ENCODE measurements at places on chromosomes 2 and 18. TPM values are rescaled to one million over a fixed set of nuclear protein-coding genes. Genes with fewer than 3 reads are reported as not detected.

GRCh38 chr2:42135381-42136312, 33.5 kb upstream of the EML4 start:
- DNase-seq = no peak
- H3K4me1 ChIP-seq = peaks cover 45% of the 10 kb centered on the region
- no peaks in the 10 kb centered on the region for H3K36me3 ChIP-seq
- no peaks in the 10 kb centered on the region for H3K27me3 ChIP-seq
- no peak overlapping the region for H3K4me3 ChIP-seq

GRCh38 chr2:217795706-217796465, 206.9 kb downstream of the TNS1 start:
- H3K4me3 ChIP-seq = no peak overlapping the region
- peak overlapping the region; percentile 75 for H3K27ac ChIP-seq
- H3K4me1 ChIP-seq = no peaks in the 10 kb centered on the region
- peak; percentile 67 for DNase-seq
- no peaks in the 10 kb centered on the region for H3K27me3 ChIP-seq

GRCh38 chr2:226673314-226673723, 126.3 kb downstream of the IRS1 start:
- H3K27me3 ChIP-seq = no peaks in the 10 kb centered on the region
- no peaks in the 10 kb centered on the region for H3K36me3 ChIP-seq
- no peak overlapping the region for H3K27ac ChIP-seq
- peaks cover 10% of the 10 kb centered on the region for H3K4me1 ChIP-seq

GRCh38 chr2:234978466-234979203, 26.8 kb downstream of the SH3BP4 start:
- no peaks in the 10 kb centered on the region for H3K27me3 ChIP-seq
- DNase-seq = no peak
- H3K36me3 ChIP-seq = no peaks in the 10 kb centered on the region
- H3K4me3 ChIP-seq = no peak overlapping the region
- no peaks in the 10 kb centered on the region for H3K4me1 ChIP-seq

- H3K27ac ChIP-seq = peak within 1 kb of the TSS; percentile 1
- H3K36me3 ChIP-seq = no peaks in the 10 kb centered on the region
- H3K4me1 ChIP-seq = peaks cover 11% of the 10 kb centered on the region
- no peaks in the 10 kb centered on the region for H3K27me3 ChIP-seq
Observed at GRCh38 chr2:201357221-201357620, at the start of gene FLACC1. TSS of gene FLACC1 (minus strand) at chr2:201357345. CDS start at chr2:201351404, 5,941 bp downstream.

GRCh38 chr18:44054514-44054913, 626.2 kb upstream of the SETBP1 start:
- DNase-seq = no peak
- no peak overlapping the region for H3K4me3 ChIP-seq
- H3K27ac ChIP-seq = no peak overlapping the region
- no peaks in the 10 kb centered on the region for H3K36me3 ChIP-seq
- H3K4me1 ChIP-seq = no peaks in the 10 kb centered on the region
- H3K27me3 ChIP-seq = no peaks in the 10 kb centered on the region

The PSTPIP2 gene
- total RNA-seq = 13.0 TPM

- DNase-seq = no peak
- no peak overlapping the region for H3K27ac ChIP-seq
- no peaks in the 10 kb centered on the region for H3K27me3 ChIP-seq
- H3K36me3 ChIP-seq = no peaks in the 10 kb centered on the region
Observed at GRCh38 chr18:28256166-28256565, 79.2 kb upstream of the CDH2 start.

The RTTN gene
- 18.2 TPM for total RNA-seq

The SIX3 gene
- not detected for total RNA-seq

DNA sequence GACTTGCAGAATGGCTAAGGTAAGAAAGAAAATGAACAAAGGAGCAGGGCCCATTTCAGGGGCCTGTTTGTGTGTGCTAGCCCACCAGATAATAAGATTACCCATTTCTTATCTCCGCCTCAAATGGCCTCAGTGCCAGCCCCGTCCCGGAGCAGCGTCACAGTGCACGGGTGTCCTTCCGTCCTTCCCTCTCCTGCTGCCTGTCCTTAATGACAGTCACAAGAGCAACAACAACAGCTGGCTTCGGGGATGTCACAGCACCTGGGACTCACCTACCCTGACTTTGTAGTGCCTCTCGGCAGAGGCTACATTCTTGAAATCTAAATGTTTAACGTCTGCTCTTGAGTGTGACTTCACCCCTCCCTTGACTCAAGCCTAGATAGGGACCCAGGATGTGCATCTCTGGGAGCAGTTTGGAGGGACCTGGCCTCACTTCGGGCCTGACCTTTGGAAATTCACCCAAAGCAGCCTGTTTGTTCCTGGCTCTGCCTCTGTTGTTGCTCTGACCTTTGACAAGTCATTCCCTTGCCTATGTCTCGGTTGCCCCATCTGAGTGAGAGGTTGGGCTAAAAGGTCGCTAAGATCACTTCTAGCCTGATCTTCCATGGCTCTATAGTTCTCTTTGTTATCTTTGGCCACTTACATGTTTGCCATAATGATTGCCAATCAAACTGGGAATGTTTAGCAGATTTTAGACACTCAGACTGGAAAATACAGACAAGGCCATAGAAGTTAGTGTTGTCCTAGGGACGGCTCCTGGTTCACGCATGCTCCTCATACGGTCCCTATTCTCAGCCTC, 122.5 kb downstream of the KLHL29 start:
- DNase-seq = no peak
- H3K4me1 ChIP-seq = no peaks in the 10 kb centered on the region
- H3K36me3 ChIP-seq = no peaks in the 10 kb centered on the region
- no peak overlapping the region for H3K27ac ChIP-seq
- H3K27me3 ChIP-seq = no peaks in the 10 kb centered on the region
- H3K4me3 ChIP-seq = no peak overlapping the region

DNA sequence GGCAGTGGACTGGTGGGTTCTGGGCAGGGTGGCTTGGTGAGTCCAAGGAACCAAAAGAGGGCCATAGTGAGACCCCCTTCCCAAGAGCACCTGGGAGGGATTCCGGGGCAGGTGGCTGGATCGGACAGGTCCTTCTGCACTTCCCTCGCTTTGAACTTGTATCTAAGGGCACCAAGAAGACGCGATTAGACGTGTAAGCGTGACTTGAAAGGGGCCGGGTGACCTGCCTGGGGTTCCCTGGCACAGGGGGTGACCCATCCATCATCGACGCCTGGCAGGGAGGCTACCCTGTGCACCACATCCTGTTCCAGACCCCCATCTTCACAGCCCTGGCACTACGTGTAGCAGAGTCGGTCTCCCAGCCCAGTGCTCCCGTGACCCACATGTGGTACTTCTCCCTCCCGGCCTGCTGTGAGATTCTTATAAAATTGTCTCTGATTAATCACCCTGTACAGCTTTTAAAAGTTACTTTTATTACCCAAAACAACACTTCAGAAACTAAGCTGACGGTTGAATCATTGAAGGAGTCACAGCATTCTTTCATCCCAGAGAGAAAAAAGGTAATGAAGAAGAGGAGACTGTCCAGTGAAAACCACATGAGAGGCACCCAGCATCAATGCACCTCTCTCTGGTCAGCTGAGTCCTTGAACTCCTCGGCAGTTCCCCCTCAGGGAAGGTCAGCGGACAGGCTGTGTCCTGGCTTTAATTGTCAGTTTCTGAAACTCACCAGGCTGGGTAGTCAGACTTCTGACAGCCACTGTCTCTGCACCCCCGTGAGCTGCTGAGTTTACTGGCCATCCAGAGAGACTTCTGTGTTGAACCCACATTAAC, 13.0 kb downstream of the SH3BP4 start:
- peak; percentile 58 for DNase-seq
- H3K27ac ChIP-seq = peak overlapping the region; percentile 54
- H3K4me3 ChIP-seq = no peak overlapping the region
- H3K27me3 ChIP-seq = no peaks in the 10 kb centered on the region
- H3K4me1 ChIP-seq = peaks cover 33% of the 10 kb centered on the region
- no peaks in the 10 kb centered on the region for H3K36me3 ChIP-seq

DNA sequence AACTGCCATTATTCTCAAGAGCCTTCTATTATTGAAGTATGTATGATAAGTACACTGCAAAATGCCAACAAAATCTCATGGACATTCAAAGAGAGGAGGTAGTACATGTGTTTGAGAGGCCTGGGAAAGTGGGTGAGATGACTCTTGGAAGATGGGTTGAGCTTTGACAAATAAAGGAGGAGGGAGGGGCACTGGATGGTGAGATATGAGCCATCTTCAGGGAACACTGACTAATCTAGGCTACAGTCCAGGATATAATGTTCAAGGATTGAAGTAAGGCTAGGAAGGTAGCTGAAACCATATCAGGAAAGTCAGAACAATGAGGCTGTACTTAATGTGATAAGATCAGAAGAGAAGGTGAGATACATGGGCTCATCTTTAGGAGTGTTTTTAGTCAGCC, 559.7 kb downstream of the ZEB2 start:
- no peaks in the 10 kb centered on the region for H3K27me3 ChIP-seq
- H3K4me3 ChIP-seq = no peak overlapping the region
- no peak overlapping the region for H3K27ac ChIP-seq
- no peaks in the 10 kb centered on the region for H3K36me3 ChIP-seq

DNA sequence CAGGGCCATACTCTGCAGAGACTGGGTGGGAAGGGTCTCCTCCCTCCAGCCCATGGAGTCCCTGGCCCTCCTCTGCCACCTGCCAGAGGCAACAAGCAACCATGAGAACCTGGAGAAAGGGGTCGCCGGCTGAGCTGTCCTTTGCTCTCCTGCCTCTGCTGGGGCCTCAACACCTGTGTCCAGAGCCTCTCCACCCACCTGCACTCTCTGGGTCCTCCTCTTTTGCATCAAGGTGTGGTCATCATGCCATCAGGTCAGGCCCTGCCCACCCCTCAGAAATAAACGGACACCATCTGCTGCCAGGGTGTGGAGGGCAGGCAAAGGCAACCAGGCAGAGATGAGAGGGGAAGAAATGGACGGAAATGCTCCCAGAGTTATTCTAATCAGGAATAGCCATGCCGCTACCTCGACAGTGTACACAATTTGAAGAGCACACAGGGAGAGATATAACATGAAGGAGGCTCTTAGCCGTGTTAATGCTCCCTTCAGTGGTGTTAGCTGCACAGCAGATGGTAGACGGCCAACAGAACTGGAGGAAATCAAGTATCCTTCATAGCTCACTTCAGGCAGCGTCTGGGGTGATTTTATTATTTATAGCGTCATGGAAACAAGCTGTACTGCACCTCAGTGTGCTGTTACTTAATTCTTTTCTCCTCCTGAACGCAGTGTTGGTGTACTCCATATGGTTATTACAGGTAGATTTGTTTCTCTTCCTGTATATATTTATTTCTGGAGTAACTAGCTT, 247.9 kb downstream of the TSN start:
- H3K4me3 ChIP-seq = no peak overlapping the region
- no peaks in the 10 kb centered on the region for H3K27me3 ChIP-seq
- DNase-seq = no peak
- no peaks in the 10 kb centered on the region for H3K36me3 ChIP-seq

The UGT1A3 gene
- total RNA-seq = not detected

DNA sequence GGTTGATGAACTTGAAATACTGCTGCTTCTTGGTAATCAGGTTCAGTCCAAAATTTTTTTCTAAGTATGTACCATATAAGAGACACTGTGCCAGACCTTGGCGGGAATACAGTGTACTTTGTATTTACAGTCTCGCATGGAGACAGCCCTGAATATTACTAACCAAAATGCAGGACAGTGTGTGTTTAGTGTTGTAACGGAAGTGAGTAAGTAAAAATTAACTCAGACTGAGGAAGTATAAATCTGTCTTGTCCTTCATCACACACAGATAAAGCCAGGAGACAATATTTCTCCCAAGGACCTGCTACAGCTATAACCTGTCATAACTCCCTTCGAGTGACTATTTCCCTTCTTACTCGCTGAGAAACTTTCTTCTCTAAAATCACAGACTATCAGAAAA, 76.9 kb downstream of the ACTR3 start:
- no peak for DNase-seq
- H3K27ac ChIP-seq = no peak overlapping the region
- H3K4me3 ChIP-seq = no peak overlapping the region
- H3K4me1 ChIP-seq = no peaks in the 10 kb centered on the region

DNA sequence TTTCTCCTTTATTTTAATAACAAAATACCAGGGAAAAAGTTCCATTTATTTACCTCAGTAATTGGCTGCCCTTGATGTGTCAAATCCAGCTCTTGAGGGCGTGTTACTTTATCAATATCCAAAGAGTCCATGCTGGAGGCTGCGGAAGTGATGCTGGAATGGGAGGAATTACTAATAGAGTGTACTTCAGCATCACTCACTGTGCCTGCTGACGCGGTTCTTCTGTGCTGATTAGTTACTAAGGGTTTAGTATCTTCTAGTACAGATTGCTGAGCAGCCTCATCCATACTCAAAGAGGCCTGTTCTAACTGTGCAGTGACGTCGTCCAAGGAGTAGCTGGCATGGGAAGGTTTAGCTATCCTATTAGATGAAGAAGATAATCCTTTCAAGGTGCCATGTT, 45.6 kb downstream of the RAPH1 start:
- H3K4me1 ChIP-seq = no peaks in the 10 kb centered on the region
- no peak for DNase-seq
- no peak overlapping the region for H3K27ac ChIP-seq
- H3K36me3 ChIP-seq = peaks cover 2% of the 10 kb centered on the region
- H3K27me3 ChIP-seq = no peaks in the 10 kb centered on the region
- H3K4me3 ChIP-seq = no peak overlapping the region

The DUSP2 gene
- total RNA-seq = 2.5 TPM

The NRBP1 gene
- 78.5 TPM for total RNA-seq

The CHRNG gene
- total RNA-seq = not detected

The LMAN1 gene
- 51.7 TPM for total RNA-seq

- H3K36me3 ChIP-seq = no peaks in the 10 kb centered on the region
- peaks cover 32% of the 10 kb centered on the region for H3K4me1 ChIP-seq
- no peak for DNase-seq
- H3K27ac ChIP-seq = no peak overlapping the region
Observed at GRCh38 chr2:223058952-223059716, 7.1 kb downstream of the KCNE4 start.

- H3K27me3 ChIP-seq = no peaks in the 10 kb centered on the region
- H3K36me3 ChIP-seq = no peaks in the 10 kb centered on the region
- H3K4me1 ChIP-seq = no peaks in the 10 kb centered on the region
- no peak overlapping the region for H3K27ac ChIP-seq
- no peak overlapping the region for H3K4me3 ChIP-seq
- DNase-seq = no peak
Observed at GRCh38 chr18:38460657-38461056, 895.1 kb upstream of the CELF4 start.

The GNLY gene
- total RNA-seq = not detected

DNA sequence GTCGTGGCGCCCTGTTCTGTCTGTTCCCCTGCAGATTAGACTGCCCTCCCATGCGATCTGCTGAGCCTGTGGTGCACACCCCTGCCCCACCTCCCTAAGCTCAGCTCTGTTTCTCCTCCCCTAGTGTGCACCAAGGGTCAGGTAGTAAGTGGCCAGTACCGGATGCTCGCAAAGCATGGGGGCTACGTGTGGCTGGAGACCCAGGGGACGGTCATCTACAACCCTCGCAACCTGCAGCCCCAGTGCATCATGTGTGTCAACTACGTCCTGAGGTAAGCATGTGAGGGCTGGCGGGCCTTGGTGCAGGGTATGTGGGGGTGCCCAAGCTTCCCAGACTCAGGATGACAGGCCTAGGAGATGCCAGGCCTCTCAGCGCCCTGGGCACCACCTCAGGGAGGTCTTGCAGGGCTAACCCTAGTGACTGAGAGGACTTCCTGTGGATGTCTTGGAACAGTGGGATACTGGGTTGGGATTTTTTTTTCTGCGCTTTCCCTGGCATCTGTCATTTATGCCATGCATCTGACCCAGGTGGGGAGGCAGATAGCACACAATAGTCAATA, 78.4 kb downstream of the EPAS1 start:
- H3K4me1 ChIP-seq = peaks cover 16% of the 10 kb centered on the region
- H3K27ac ChIP-seq = no peak overlapping the region
- DNase-seq = no peak

- no peaks in the 10 kb centered on the region for H3K27me3 ChIP-seq
- no peaks in the 10 kb centered on the region for H3K4me1 ChIP-seq
- no peak overlapping the region for H3K4me3 ChIP-seq
- no peak for DNase-seq
Observed at GRCh38 chr2:69122271-69122670, 109.3 kb downstream of the ANTXR1 start.

The ARHGEF4 gene
- total RNA-seq = 22.7 TPM

The EFHD1 gene
- total RNA-seq = 8.7 TPM

The FECH gene
- 42.4 TPM for total RNA-seq
